ENCODE measurements at places on chromosomes 5 and 9. TPM values are rescaled to one million over a fixed set of nuclear protein-coding genes. Genes with fewer than 3 reads are reported as not detected.
A peak's percentile ranks its signal among the peaks of the same experiment; 100 is the strongest.

DNA sequence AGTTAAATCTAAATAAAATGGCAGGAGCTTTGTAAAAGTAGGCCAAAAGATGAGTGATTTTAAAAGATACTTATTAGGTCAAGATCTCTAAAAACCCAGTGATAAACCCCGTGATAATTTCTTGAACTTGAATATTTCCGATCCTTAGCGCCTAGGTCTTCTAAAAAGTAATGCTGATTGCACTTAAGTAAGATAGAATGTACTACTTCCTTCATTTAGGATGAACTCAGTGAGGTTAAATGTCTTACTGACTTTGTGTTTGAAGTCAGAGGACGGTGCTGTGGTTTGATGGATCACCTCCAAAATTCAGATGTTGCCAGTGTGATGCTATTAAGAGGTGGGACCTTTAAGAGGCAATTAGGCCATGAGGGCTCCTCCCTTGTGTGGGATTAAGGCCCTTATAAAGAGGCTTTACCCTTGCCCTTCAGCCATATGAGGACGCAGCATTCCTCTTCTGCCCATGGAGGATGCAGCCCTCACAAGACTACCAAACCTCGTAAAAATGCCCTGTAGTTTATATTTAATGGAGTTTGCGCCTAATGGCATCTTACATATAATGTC lies 130.1 kb downstream of the TRIO start:
- DNase-seq = no peak

The DMRT3 gene
- not detected for total RNA-seq

The RGS7BP gene
- 0.71 TPM for total RNA-seq

DNA sequence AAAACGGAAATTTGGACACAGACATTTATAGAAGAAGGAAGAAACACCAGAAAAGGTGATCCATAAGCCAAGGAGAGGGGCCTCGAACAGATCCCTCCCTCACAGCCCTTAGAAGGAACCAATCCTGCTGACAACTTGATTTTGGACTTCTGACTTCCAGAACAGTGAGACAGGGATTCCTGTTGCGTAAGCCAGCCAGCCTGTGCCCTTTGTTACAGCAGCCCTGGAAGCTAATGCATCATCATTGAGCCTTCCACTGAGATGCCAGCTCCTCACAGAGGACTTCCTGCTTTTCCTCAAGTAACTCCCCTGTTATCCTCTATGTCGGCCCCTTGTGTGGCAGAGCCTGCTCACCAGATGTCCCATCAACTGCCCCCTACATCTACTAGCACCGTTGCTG lies 94.1 kb downstream of the JMY start:
- DNase-seq = no peak

GRCh38 chr5:54443270-54443669 lies 12.2 kb upstream of the HSPB3 start:
- no peak for DNase-seq

DNA sequence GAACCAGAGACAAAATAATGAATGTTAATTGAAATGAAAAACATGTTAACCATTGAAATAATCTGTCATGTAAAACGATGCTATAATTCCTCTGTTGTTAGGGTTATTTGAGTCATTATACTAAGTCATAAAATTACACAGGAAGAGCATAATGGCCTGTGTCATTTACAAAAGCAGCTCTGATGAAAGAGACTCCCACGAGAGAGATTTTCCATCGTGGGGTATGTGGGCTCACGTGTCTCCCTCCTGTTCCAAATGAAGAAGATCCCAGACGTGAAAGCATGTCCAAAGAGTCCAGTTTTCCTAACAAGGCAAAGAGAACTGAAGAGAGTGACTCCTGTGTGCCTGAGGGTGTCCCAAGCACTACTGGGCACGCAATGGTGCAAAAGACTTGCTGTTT lies 379.8 kb downstream of the SPOCK1 start:
- no peak for DNase-seq

GRCh38 chr9:97889941-97890887 lies 32.1 kb downstream of the TRMO start:
- no peak for DNase-seq

The BTNL9 gene
- total RNA-seq = 4.2 TPM

DNA sequence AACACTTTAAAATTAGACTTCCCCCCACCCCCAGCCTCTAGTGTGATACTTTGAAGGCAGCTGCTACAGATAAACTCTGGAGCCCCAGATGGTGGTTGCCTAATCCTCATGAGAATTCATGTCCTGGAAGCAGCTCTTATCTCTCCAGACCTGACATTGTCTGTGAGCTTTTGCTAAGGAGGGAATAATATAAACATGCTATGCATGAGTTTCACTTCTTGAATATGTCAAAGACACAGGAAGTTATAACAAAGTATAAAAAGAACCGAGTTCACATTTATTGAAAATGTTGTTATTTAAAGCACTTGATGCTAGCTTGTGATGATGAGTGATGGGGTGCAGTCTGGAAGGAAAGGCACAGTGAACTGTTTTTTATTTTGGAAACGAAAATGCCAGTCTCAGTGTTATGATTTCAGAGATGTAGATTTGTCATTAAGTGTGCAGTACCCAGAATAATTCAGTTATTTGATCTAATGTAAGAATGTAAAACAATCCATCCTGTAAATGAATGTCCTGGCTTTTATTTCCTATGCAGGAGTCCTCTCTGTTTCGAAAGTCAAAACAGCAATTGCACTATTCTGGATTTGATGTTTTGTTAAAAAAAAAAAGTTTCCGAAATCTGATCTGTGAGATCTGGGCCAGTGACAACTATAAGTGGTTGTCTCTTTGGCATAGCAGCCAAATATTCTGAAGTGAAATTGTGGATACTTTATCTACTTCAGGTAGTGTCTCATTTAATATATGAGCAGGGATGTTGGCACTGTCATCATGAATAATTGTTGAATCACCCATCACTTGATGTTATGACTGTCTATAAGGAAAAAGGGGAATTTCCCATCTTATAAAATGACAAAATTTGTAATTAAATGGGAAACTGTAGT lies 77.0 kb downstream of the ZCCHC7 start:
- DNase-seq = no peak

DNA sequence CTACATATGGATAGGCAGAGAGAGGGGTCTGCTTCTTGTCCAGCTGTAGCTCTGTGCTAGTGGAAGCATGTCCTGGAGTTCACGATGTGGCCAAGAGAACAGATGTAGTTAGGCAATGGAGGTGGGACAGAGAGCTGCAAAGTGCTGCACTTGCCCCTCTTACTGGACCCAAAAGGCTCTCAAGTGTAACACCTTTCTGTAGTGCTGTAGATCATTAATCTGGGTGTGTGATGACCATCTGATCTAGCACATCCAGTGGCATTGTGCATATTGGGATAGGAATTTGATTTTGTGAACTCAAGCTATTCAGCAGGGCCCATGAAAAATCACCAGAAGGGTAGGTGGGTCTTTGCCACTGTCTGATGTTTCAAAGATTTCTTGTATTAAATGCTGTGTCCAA lies 151.4 kb downstream of the KDM4C start:
- no peak for DNase-seq

GRCh38 chr5:158837908-158838307 lies 261.8 kb downstream of the EBF1 start:
- DNase-seq = peak; percentile 69

Data from sigmoid colon (tissue), 7 donors.